ENCODE measurements at places on chromosomes 12 and 14.

DNA sequence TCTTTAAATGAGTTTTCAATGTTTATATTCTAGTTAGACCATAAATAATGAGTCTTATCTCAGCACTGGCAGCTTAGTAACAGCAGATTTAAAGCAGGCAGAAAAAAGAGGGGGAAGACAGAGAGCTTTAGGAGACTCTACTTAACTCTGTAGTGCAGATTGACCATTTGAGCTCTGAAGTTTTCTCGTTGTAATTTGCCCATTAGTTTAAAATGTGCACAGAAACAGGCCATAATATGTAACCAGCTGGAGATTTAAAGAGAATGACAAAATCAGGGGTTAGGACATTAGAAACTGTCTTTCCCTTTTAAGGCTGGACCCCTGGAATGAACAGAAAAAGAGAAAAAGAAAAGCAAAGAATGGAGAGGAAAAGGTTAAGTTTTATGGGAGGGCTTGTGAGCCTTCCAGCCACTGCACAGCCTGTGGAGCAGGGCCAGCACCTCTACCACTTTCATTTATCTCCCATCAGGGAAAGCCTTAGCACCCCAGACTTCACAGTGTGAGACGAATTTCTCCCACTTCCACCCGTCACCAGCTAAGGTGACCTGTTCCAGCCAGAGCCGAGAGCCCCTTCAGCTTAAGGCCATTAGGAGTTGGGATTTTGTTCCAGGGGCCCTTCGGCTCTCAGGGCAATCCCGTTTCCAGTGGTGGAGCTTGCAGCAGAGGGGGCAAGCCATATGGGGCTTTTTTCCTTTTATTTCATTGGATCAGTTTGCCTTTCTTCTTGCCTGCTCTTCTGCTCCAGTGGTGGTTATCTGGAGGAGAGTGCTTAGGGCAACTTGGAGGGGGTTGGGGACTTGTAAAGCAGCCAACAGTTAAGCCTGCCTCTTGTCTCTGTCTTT lies 8.0 kb downstream of the IL22 start:
- DNase-seq = no peak

DNA sequence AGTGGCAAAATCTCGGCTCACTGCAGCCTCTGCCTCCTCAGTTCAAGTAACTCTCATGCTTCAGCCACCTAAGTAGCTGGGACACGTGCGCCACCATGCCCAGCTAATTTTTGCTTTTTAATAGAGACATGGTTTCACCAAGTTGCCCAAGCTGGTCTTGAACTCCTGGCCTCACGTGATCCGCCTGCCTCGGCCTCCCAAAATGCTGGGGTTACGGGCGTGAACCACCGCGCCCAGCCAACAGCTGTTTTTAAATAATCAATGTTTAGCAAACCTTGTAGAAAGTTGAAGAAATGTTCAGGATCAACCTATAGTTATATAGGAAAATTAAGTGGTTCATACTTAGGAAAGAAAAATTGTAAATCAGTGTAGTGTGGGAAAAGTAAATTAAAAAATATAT lies 6.0 kb upstream of the HSP90AA1 start:
- DNase-seq = no peak

DNA sequence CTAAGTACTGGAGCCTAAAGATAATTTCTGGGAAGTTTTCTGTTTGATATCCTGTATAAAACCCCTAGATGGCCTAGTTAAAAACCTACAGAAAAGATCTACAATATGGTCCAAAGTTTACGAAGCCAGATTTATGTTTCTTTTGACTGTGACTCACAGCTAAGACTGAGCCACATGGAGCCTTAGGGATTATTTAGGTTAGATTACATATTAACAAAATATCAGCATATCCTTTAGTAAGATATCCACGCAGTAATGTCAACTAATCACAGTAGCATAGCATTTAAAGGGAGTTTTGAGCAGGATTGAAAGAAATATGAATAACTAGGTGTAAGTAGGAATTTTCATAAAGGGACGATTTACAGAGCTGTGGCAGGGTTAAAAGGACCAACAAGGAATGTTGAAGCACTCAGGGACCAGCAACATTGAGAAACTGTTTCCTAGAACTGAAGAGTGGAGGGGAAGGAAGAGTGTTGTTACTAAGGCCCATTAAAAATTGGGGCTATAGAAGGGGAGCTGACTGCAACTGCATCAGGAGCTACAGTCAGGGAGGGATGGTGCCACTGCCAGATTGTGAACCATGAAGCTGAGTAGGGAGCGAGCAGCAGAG lies 155.5 kb downstream of the DACT1 start:
- DNase-seq = no peak

- no peak for DNase-seq
Measured at GRCh38 chr14:38930022-38930421, 173.0 kb downstream of the SEC23A start.

DNA sequence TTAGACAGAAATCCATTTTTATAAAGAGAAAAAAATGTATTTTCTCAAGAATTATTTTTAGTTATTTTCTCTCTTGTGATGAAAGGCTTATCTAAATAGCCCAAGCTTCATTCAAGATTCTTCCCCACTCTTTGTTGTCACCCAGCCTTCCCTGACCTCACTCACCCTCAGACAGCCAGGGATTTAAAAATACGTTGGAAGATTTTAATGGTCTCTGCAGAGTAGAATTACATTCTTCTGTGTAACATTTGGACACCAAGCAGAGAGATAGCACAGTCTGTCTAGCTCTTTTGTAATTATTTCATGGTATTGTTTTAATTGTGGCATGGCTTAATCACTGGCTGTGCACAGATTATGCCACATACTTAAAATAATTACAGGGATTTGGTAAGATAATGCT lies 130.3 kb downstream of the IGF1 start:
- DNase-seq = no peak

GRCh38 chr12:114920771-114921554 lies 237.0 kb upstream of the TBX3 start:
- DNase-seq = no peak

- no peak for DNase-seq
Measured at GRCh38 chr12:563787-564298, 99.4 kb downstream of the NINJ2 start.

DNA sequence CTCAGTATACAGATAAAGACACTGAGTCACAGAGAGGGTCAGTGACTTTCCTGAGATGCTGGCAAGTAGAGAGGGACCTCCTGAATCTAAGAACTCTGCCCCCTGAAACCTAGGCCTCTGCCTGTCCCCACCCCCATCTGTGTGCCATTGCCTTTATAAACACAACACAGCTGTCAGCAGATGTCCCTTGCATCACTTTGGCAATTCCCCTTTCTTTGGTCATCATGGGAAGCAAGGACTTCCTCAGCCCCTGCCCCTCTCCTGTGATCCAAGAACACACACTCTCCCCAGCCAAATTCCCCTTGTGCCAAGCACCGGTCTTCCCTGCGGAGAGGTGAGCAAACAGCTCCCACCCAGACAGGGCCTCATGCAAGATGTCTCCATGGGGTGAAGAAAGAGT lies 8.3 kb downstream of the TSPAN11 start:
- no peak for DNase-seq

DNA sequence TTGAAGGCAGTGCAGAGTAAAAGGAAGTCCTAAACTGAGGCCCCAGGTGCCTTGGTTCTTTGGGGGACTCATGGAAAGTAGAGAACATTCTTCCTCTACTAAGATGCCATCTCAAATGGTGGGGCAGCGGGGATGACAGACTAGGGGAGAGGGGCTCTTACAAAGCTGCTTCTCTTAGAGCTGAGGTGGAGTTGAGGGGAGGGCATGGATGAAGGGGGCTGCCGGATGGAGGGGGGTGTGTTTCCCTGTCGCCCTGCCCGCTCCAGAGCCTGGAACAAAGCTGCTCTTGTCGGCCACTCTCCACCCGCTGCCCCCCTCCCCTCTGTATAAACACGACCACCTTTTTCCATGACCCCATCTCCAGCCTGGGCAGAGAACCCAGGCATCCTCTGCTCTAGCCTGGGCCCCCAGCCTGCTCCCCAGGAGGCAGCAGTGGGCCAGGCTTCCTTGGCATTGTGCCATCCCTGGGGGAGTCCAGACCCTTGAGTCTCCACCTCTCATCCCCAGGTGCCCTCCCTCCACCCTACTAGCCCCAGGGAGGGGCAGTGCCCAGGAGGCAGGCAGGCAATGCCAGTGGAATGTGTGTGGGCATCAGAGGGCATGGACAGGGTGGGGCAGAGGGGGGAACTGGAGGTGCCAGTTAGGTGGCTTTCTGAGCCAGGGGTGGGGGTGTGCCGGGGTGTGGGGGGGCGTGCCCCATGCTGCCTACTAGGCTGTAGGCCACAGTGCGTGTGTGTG lies 1.7 kb downstream of the RARG start:
- DNase-seq = no peak

GRCh38 chr12:63164911-63165310 lies 13.9 kb upstream of the AVPR1A start:
- DNase-seq = no peak

GRCh38 chr12:124568431-124569374 lies 1.3 kb upstream of the NCOR2 start:
- no peak for DNase-seq

DNA sequence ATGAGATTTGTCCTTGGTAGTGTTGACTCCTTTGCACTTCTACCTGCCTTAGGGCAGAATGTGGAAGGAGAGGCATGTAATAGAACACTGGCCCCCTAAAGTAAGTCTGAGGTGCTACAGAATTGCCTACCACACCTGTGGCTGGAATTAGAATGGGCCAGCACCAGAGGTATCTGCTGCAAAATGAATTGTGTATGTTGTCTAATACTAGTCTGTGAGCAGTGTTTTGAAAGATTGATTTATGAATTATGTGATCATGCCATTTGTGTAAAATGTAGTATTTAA lies 5.7 kb upstream of the STYX start:
- no peak for DNase-seq

- DNase-seq = no peak
Measured at GRCh38 chr14:104794993-104795780, at the start of gene AKT1. Gene AKT1, minus strand, starts transcription at chr14:104795748. Its CDS starts 3,105 bp downstream, at chr14:104792643.

- no peak for DNase-seq
Measured at GRCh38 chr14:75126121-75126544, 715 bp downstream of the NEK9 start.

- no peak for DNase-seq
Measured at GRCh38 chr14:35689000-35689460, 120.1 kb downstream of the RALGAPA1 start.

DNA sequence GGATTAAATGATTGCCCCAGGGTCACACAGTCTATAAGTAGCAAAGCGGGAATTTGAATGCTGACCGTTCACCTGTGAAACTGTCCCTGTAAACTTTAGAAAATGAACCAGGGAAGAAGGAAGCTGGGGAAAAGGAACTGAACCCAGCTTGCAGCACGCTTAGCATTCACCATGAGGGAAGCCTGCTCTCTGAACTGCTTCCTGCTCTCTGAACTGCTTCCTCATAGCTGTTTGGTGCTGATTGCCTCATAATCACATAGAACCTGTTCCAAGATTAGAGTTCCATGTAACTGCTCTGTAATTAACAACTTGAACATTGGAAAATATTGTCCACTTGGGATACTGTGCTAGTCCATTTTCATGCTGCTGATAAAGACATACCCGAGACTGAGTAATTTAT lies 1504.8 kb upstream of the TMEM132C start:
- no peak for DNase-seq

GRCh38 chr12:14619741-14620501 lies 52.2 kb upstream of the PLBD1 start:
- DNase-seq = no peak

DNA sequence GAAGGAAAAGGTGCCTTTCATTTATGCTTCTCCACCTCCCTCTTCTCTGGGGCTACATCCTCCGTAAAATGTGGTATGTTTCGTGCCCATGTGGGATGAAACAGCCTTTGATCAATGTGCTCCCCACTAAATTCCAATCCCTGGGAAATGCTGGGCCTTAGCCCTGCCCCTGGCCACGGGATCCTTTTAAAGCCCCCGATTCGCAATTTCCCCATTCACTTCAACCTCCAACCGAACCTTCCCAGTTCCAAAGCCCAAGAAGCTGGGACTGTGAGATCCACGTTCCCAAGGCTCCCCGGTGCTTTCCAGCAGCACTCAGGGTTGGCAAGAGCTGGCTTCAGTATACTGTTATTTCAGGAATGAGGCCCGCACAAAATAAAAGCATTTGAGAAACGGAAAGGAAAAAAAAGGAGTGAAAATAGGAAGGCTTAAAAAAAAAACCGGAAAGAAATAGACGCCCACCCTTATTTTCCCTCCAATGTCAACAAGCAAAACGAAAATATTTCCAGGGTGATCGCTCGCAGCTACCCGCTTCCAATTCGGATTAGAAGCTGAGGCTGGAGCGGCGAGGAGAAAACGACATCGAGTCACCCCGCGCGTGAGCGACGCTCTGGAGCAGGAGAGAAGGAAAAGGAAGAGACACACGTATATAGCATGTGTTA lies 1.3 kb upstream of the FOXG1 start:
- no peak for DNase-seq
